ENCODE measurements at places on chromosomes 5 and 9.

DNA sequence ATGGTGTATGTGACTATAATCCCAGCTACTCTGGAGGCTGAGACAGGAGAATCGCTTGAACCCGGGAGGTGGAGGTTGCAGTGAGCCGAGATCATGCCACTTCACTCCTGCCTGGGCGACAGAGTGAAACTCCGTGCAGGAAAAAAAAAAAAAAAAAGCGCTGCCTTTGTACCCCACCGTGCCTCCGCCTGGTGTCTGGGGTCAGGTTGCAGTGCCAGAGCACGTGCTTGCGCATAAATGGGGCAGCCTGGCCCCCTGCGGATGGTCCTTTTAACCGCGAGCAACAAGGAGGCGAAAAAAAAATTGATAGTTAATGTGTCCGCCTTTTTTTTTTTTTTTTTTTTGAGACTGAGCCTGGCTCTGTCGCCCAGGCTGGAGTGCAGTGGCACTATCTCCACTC, 6.3 kb upstream of the CCNB1 start:
- no peak for DNase-seq

DNA sequence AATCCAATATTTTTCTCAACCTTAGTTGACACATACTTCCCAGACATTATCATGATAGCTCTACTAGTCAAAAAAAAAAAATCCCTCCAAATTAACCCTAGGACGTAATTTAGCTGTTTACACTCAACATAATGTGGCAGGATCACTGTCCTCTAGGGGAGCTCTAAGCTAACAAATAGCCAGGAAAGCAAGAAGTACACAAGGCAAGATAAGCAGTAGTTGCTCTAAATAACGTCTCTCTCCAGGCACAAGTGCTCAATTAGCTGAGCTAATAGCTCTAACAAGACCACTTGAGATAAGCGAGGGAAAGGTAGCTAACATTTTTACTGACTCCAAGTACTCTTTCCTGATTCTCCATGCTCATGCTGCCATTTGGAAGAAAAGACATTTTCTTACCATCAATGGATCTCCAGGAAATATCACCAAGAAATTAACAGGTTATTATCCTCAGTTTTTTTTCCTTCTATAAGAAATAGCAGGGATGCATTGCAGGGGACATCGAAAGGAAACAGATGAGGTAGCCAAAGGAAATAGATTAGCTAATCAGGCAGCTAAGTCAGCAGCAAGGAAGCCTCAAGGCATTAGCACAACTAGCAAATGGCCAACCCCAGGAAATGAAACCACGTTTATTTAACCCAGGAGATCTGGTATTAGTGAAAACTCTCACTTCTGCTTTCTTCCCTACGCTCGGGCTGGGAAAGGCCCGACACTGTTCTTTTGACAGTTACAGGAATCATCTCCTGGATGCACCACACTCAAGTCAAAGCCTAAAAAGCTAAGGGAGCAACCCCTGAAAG, 614.1 kb downstream of the PTPRD start:
- no peak for DNase-seq

- DNase-seq: no peak
Measured at GRCh38 chr9:115115117-115115880, 2.7 kb downstream of the TNC start.

- DNase-seq: no peak
Measured at GRCh38 chr5:53456366-53456765, 24.1 kb upstream of the FST start.

- DNase-seq: peak; percentile 11
Measured at GRCh38 chr5:1010641-1011046, 2.0 kb downstream of the NKD2 start.

DNA sequence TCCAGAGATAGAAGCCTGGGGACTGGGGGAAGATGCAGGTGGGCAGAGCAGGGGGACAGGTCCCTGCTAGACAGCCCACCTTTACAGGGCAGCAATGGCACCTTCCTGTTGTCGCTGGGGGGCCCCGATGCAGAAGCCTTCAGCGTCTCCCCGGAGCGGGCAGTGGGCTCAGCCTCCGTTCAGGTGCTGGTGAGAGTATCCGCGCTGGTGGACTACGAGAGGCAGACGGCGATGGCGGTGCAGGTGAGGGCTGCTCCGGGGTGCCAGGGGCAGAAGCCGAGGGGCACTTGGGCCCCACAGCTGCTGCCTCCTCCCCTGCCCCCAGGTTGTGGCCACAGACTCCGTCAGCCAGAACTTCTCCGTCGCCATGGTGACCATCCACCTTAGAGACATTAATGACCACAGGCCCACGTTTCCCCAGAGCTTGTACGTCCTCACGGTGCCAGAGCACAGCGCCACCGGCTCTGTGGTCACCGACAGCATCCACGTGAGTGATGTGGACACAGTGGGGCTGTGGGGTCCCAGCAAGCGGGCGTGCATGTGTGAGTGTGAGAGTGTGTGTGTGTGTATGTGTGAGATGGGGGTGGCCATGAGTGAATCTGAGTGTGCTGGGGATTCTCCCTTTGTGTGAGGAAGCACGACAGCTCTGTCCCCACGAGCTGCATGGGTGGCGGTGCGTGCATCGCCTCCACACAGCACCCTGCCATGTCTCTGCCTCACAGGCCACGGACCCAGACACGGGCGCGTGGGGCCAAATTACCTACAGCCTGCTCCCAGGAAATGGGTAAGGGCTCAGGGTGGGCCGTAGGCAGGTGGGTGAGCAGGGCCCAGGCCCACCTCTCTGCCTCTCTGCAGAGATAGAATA, 28.4 kb downstream of the CDHR2 start:
- DNase-seq: no peak

DNA sequence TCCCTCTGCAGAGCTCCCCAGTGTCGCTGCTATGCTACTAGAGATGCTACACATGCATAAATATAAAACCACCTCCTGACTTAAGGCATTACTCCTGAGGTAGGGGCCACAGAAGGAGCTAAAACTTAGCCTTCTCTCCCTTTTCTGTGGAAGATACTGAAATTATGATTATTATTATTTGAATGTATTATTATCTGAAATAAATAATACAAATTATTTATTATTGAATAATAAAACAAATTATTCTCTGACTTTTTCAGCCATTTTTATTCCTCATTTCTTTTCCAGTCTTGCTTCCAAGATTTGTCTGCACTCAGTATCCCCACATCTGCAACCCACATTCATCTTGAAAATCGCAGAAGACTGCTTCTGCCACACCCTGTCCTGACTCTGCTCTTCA, 414.9 kb upstream of the ACO1 start:
- DNase-seq: no peak

DNA sequence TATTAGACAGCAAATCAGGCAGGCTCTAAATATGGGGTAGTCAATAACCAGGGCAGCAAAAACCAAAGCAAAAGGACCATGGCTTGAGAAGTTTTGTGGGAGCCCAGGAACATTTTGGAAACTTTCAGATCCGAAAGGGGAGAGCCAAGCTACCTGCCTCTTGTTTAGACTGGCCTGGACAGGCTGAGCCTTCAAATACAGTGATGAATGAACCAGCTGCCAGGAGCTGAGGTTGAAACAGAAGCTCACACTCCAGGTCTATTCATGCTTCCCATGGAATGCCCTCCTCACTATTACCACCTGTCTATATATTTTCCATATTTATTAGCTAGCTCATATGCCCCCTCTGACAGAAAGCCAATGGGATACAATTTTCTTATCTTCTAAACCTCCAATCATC, 150.8 kb upstream of the SLC44A1 start:
- DNase-seq: no peak

DNA sequence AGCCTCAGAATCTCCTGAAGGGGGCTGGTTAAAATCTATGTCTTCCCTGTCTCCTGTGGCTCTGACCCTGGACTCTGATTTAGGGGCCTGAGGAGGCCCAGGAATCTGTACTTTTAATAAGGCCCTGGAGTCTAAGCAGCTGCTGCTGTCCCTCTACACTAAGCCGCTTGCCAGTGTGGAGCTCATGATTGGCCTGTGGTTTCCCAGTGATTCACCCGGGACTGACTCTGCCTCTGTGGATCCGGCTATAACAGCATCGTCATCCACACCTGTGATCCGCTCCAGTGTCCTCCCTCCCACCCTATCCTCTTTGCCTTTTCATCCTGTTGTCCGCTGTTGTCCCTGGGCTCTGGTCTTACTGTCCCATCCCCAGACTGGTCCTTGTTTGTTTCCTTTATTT, 3.7 kb downstream of the SLC31A2 start:
- DNase-seq: no peak

DNA sequence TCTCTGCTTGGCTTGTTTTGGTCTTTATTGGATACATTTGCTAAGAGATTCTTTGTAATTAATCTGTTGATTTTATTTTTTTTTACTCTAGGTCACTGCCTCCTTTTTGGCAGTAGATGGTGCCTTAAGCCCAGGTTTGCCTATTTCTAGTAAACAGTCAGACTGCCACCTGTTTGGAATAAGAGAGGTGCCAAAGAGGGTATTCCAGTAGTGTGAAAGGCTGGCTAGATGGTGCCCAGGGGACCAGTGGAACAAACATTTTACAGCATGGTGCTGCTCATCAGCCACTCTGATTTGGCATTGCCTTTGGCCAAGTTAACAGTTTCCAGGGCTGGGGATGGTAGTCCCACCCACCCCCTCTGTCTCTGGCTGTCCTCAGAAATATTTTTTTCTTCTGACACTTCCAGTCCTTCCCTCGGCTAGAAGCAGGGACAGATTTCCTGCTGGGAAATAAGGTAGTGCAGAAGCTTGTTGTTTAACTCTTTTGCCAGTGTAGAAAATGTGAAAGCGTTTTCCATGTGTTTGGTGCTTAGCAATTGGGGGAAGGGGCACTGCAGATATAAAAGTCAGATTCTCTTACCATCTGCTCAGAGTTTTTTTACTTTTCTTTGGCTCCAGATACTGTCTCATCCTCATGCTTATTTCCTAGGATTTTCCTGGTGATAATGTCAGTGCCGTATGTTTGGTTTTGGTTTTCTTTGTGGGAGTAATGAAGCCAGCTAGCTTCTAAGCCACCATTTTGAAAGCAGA, 36.6 kb upstream of the FBXL7 start:
- no peak for DNase-seq

- DNase-seq: no peak
Measured at GRCh38 chr9:37609735-37610397, 17.5 kb upstream of the TOMM5 start.

GRCh38 chr5:167671176-167671575, 620.3 kb upstream of the WWC1 start:
- DNase-seq: no peak

- peak; percentile 23 for DNase-seq
Measured at GRCh38 chr9:96856363-96857286, 2.3 kb upstream of the ZNF782 start.

DNA sequence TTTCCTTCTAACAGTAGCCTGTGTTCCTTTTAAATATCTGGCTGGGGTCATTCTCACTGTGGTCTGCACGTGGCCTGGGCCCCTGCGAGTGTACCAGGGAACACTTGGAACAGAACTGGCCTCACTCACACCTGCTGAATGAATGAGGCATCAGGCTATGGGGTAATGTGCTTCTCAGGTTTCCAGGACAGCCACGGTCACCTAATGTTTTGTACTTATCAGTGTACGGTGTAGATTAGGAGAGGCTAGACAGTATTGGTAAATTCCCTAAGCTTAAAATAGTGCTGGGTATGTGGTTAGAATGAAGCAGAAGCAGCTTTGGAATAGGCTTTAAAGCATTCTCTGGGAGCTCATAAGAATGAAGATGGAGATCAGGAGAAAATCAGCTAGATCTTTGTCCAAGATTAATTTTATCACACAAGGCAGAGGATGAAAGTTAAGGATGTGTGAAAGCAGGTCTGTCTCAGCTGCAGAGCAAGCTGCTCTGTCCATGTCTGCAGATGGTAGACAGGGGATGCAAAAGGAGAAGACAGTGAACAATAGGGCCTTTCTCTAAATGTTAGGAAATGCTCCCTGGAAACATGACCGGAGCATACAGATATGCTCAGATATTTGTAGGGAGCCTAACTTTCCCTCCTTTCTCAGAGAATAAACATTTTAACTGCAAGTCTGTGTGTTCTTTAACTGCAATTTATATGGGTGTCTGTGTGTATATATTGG, 267.5 kb downstream of the NR3C1 start:
- DNase-seq: no peak

DNA sequence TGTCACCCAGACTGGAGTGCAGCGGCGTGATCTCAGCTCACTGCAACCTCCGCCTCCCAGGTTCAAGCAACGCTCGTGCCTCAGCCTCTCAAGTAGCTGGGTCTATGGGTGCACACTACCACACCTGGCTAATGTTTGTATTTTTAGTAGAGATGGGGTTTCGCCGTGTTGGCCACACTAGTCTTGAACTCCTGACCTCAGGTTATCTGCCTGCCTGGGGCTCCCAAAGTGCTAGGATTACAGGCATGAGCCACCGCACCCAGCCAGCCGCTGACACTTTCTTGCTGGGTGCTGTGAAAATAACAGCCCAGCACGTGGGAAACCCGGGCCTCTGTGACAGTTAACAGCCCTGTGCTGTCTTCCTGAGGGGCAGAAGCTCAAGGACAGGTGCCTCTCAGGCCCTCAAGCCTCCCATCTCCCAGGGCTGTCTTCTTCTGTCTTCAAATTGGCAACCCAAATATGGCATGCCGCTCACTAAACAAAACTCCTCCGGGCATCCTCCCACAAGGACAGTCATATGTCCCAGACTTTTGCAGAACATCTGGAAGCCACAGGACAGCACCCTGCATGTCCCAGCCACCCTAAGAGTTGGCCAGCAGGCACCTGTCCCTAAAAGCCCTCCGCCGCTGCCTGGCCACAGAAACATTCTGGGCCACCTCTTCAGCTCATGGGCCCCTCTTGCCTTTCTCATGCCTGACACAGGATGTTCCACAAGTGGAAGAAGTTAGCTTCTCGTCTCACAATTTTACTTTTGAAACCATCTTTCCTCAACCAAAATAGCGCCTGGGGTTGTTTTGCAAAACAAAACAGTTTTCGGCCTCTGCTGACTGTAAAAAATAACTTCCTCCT, 233.6 kb downstream of the SYK start:
- DNase-seq: no peak

GRCh38 chr5:73028991-73029595, 73.3 kb downstream of the FCHO2 start:
- no peak for DNase-seq

DNA sequence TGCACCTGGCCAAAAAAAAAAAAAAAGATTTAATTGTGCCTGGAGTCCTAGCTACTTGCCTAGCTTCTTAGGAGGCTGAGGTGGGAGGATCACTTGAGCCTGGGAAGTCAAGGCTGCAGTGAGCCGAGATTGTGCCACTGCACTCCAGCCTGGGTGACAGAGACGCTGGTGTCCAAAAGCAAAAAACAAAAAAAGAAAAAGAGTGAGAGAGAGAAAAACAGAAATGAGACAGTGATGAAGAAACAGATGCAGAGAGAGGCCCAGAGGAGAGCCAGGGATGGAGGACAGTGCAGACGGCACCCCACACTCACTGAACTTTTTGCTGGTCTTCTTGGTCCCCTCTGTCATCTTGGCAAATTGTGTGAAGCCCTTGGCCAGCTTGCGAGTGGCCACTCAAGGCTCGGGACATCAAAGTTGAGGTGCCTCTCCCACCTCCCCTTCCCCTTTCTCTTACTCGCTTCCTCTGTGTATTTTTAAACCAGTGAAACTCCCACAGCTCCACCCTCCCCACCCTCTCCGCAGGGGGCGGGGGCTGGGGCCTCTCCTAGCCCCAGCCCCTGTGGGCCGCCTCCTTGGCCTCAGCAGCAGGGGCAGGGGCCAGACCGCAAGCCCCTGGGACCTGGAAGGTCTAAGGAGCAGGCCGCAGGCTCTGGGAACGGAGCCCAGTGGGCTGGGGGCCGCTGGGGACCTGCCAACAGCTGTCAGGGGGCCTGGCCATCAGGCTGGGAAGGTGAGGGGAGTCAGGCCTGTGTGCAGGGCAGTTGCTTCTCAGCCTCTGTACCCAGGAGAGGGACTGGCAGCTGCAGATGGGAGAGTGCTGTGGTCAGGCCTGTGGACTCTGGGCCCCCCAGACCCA, at the start of gene SH2D3C:
Gene SH2D3C, minus strand, starts transcription at position 387 of the 856 bp plus-strand sequence. Its CDS starts 39 bp downstream, at position 348.
- DNase-seq: peak; percentile 77

All from heart right ventricle (tissue), 16 donors.